ENCODE measurements at places on chromosomes 3 and 15. TPM values are rescaled to one million over a fixed set of nuclear protein-coding genes. Genes with fewer than 3 reads are reported as not detected.

The CHRD gene
- total RNA-seq: not detected

The RASGRF1 gene
- not detected for total RNA-seq

The PPARG gene
- total RNA-seq: 2.7 TPM

The FEZF2 gene
- not detected for total RNA-seq

The PLSCR5 gene
- not detected for total RNA-seq

The GOLGA8Q gene
- not detected for total RNA-seq

The GOLGA6A gene
- total RNA-seq: not detected

The ZBED2 gene
- 610 TPM for total RNA-seq

The GOLGA8H gene
- total RNA-seq: not detected

The GRK7 gene
- not detected for total RNA-seq

The HHATL gene
- not detected for total RNA-seq

The PTPN23 gene
- total RNA-seq: 27.9 TPM

The EFHB gene
- total RNA-seq: 0.57 TPM

The RAB6B gene
- 3.9 TPM for total RNA-seq

The GATA2 gene
- not detected for total RNA-seq

The SNX22 gene
- 0.38 TPM for total RNA-seq

The ANKUB1 gene
- not detected for total RNA-seq

The CLDN11 gene
- not detected for total RNA-seq

The IMPG2 gene
- 0.12 TPM for total RNA-seq

The PAK2 gene
- total RNA-seq: 101 TPM
